ENCODE measurements at places on chromosomes 6 and 20.

DNA sequence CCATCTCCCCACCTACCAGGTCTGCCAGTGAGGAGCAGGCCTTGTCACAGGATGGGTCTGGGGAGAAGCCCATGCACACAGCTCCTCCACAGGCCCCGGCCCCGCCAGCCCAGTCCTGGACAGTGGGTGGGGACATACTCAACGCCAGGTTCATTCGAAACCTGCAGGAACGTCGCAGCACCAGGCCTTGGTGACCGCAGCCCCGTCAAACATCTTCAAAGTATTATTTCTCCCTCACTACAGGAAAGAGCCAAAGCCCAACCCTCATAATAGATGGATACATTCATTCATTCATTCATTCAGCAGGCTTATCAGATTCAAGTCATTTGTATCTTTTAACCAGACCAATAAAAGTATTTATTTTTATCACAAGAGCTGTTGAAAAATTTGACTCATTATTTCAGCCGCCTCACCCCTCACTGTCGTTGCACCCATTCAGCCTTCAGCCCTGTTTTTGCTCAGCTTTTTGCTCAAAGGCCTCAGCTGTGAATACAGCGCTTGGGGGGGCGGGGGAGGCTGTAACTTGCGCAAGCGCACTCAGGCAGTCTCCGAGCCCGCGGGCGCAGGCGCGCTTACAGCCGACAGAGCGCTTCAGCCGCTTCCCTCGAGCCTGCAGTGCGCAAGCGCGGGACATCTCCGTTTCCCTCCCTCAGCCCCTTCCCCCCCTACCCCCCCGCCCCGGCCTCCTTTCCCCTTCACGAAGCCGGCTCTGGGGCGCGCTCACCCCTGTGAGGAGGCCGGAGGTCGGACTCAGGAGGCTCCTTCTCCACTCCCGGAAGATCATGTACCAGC, at the start of gene C6orf136:
TSS of gene C6orf136 (plus strand) at position 684 of the 792 bp plus-strand sequence. CDS start at position 783, 99 bp downstream.
- DNase-seq: peak; percentile 95

- no peak for DNase-seq
Measured at GRCh38 chr6:31378721-31379103, 21.7 kb upstream of the HLA-B start.

- DNase-seq: no peak
Measured at GRCh38 chr6:5490501-5491069, 229.3 kb downstream of the FARS2 start.

DNA sequence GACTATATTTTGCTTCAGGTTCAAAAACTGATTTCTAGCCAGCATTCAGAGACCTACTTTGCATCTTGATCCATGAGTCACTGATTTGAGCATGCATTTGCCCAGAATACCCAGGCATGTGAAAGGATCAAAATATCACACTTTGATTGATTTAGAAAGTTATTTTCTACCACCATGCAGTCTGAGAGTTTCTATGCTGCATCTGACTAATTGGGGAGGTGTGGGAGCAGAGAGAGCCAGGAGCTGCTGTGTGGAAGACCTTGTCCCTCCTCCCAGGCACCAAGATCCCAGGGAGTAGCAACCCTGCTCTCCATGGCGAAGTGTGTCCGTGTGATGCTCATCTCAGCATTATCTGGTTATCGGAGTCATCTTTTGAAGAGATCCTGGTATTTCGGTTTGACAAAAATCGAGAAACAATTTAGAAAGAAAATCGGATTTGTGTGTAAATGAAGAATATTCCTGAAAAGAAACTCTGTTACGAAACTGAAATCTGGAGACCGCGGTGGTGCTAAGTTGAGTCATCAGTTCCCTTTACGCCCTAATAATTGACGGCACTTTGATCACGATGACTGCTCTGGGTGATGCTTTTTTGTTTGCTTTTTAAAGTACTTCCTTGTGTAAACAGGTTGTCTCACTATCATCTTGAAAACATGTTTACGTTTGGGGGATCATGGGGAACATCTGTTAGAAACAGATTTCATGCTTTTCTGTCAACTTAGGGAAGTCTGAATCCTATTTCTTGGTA, 193.4 kb downstream of the BACH2 start:
- peak; percentile 24 for DNase-seq

GRCh38 chr20:3901028-3901705, 12.0 kb downstream of the PANK2 start:
- DNase-seq: no peak

- peak; percentile 69 for DNase-seq
Measured at GRCh38 chr6:44151348-44152108, 7.1 kb upstream of the CAPN11 start.

DNA sequence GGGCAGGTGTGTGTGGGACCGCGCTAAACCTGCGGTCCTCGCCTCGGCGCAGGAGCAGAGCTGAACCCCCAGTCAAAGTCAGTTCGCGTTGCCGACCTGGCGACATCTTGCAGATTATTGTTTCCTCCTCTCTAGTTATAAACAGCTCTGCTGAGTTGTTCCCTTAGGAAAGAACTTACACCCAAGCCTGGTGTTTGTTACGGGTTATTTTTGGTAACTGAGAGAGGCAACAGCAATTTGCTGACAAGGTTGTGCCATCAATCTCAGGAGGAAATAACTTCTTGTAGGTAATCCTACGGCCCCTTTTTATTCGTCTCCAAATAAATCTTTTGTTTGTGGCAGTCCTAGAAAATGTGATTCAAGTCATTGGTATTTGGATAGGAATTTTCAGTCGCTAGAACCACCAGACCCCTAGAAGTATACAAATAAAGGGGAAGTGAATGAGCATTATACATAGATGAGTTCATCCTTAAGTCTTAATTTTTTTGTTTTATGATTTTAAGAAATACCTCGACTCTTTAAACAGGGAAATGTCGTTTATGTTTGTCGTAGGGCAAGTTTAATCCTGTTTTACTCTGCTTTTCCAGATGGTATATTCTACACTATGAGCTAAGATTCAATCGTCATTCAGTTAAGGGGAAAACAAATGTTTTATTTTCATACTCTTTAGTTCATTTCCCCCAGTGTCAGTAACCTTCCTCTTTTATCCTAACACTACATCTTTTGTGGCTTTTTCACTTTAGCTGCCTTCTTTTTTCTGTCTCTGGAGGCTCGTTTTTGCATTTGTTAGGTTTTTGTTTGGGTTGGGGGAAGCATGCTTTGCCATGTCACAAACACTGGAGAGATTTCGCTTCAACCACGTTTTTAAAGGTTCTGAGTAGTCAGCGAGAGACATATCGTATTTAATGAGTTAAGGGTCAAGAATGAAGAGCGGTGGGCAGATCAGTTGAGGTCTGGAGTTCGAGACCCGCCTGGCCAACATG, 1.2 kb downstream of the PM20D2 start:
- peak; percentile 74 for DNase-seq
